ENCODE measurements at places on chromosomes 5 and 9. TPM values are rescaled to one million over a fixed set of nuclear protein-coding genes. Genes with fewer than 3 reads are reported as not detected.

IL3 gene
- polyA plus RNA-seq = not detected

- DNase-seq = no peak
Observed at GRCh38 chr9:130128733-130129431, 43.3 kb upstream of the NCS1 start.

DNA sequence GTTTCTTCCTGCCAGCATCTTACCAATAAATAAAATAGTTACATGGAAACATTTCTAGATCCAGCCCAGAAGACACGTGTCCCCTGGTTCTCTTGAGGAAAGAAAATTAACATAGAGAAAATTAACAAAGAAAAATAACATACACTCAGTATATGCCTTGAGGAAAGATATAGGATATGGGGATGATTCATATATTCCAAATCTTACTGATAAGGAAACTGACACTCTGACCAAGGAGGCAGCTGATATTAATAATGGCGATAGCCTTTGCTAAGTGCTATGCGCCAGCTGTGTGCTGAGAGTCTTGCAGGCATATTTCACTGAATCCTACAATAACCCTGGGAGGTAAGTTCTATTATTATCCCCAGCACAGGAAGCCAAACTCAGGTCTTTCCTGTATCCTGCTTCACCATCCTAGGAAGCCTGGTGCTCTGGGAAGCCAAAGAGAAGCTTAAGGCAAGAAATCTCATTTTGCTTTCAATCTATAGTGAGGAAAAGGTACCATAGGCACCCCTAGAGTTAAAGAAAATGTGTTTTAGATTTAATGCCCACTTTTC lies 302.7 kb upstream of the NREP start:
- DNase-seq = no peak

DNA sequence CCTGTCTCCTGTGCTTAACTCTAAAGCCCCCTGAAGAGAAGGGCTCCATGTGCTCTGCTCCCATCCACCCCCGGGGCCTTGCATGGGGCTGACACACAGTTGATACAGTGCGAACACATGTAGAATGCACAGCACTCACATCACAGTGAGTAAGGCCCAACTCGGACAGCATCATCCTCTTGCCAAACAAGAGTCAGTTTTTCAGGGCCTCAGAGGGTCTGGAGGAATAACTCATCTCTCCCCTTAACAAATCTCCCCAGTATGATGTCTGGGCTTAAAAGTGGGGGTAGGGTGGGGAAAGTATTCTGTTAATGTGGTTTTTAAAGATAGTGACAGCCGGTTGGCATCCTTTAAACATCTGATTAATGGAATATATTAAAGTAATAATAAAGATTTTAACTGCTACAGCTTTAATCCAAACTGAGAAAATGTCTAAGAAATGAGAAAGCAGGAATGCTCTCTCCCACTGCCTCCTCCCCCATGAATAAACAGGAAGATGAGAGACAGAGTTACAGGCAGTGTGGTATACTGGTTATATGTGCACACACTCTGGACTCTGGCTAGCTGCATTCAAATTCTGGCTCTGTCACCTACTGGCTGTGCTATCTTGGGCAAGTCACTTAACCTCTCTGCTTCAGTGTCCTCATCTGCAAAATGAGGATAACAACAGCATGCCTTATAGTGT lies 22.5 kb downstream of the APBA1 start:
- DNase-seq = no peak

RIGI gene
- 6.9 TPM for polyA plus RNA-seq

WHRN gene
- polyA plus RNA-seq = 2.1 TPM

- no peak for DNase-seq
Observed at GRCh38 chr5:63081402-63081801, 502.8 kb downstream of the LRRC70 start.

DNA sequence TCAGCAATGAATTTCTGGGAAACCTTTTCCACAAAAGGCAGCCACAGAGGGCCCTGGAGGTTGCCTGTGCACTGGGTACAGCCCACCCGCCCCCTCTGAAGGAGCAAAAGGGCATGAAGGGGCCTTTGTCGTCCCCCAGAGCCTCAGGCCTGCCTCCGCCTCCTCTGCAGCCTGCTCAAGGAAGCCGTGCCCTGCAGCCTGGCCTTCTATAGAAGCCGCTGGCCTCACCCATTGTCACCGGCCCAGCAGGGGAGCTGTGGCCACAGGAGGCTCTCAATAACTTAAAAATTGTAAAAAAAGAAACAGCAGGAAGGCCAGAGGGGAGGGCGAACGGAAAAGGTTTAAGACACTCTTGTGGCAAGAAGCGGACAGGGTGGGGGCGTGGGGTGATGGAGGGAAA lies 213.3 kb downstream of the IRX2 start:
- DNase-seq = no peak

DNA sequence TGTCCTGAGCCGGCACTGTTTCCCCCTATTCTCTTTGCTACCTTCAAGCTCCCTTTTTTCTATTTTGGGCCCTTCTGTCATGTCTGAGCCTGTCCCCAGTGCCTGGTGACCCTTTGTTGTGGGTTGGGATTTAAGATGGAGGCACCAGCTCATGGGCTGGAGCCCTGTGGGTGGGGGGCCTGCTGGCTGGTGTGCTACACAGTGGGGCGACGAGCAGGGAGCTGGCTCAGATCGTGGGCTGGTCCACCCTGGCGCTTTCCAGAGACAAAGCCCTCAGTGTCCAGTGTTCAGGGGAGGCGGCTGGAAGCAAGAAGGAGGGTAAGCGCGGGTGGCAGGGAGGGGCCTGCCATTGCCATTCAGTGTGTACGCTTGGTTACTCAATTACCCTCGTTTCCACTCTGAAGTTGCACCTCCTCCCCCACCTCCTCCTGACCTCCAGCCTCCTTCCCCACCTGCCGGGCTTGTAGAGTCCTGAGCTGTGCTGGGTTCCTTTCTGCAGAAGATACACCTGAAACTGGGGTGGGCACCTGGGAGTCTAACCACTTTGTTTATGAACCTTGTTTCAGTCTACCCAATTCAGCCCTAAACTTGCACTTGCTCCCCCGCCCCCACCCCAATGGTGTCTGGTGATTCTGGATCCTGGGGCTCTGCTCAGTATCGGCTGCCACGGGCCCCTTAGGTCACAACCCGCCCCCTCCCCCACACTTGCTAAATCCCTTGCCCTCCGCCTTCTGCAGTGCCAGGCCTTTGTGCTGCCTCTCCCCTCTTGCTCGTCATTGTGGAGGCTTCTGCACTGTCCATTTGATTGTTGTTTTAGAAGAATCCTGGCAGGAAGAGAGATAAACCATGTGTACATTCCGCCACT lies 49.9 kb downstream of the MVB12B start:
- no peak for DNase-seq

- DNase-seq = no peak
Observed at GRCh38 chr9:109182940-109183798, 16.1 kb upstream of the FRRS1L start.

DNA sequence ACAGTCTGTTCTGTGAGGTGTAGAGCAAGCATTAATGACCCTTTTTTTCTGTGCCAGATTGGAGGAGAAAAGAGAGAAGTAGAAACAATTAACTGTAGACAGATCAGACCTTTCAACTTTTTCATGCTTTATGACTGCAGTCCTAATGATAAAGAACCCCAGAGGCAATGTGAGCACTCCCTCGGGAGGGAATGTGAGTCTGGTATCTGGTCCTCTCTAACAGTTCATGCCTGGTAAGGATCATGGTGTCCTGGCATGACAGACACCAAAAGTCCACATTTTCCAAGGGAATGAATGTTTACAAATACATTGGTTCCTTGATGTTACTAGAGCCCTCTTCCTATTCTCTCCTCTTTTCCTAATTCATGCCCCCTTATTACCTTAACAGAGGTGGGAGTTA lies 70.3 kb downstream of the MTAP start:
- DNase-seq = no peak

PLPP7 gene
- 51.0 TPM for polyA plus RNA-seq

GRCh38 chr5:96854067-96854466 lies 22.2 kb upstream of the ERAP2 start:
- DNase-seq = no peak

TAF11L5 gene
- polyA plus RNA-seq = not detected

DNA sequence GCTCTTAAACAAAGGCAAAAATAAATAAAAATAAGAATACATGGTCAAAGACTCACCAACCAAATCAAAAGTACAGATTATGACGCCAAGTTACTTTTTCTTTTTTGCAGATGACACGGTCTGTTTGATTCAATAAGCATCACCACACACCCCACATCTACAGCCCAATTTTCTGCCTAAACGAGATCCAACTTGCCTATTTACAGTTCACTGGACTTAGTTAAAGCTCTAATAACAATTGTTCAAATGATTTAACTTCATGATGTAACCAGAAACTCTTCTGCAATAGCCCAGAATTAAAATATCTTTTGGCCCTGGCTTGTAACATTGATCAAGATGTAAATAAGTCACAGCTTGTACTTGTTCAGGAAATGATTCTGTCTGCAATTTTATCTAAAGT lies 590.3 kb upstream of the C9orf72 start:
- no peak for DNase-seq
